ENCODE measurements at places on chromosomes 4 and X. TPM values are rescaled to one million over a fixed set of nuclear protein-coding genes. Genes with fewer than 3 reads are reported as not detected.

Gene NSUN7
- total RNA-seq, result not detected

Gene GPR78
- not detected for total RNA-seq

Gene CFAP99
- total RNA-seq, result not detected

Gene UGT2A1
- total RNA-seq, result not detected

Gene GC
- not detected for total RNA-seq

Gene MED28
- 18.5 TPM for total RNA-seq

Gene UGT8
- total RNA-seq, result 17.6 TPM

Gene RBMXL3
- total RNA-seq, result not detected

Gene GSX2
- total RNA-seq, result not detected

Gene BTC
- total RNA-seq, result 0.61 TPM

Gene INTS6L
- total RNA-seq, result 3.7 TPM

Gene GASK1B
- 44.9 TPM for total RNA-seq

Gene RIBC1
- total RNA-seq, result 1.1 TPM

Gene TNMD
- total RNA-seq, result not detected

Gene CHRNA9
- total RNA-seq, result not detected

Gene NLRP2B
- not detected for total RNA-seq

DNA sequence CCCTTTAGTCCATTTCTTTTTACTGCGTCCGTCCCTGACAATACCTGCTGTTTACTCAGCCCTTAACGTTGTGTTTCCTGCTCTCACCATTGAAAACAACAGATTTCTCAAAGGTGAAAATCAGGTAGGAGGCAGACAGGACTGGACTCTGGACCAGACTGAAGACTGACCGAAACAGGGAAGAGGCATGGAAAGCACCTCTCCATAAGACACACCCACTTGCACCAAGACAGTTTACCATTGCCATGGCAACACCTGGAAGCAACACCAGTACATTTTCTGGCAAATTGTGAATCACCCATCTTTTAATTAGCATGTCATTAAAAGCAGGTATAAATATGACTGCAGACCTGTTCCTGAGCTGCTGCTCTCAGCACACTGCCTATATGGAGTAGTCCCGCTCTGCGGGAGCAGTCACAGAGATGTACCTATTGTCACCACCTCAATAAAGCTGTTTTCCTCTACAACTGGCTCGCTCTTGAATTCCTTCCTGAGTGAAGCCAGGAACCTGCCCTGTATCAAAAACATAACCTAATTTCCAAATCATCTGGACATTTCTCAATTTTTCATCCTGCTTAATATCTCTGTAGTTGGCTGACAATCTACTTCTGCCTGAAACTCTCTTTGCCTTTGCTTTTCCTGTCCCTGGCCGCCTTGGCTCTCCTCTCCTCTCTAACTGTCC is 117.0 kb downstream of the RNF150 start:
- no peak for DNase-seq

GRCh38 chrX:49915361-49916222 is 6.8 kb upstream of the CLCN5 start:
- peak; percentile 29 for DNase-seq

- DNase-seq, result no peak
These were observed 529.4 kb upstream of the ATOH1 start for GRCh38 chr4:93299118-93299517.

- no peak for DNase-seq
These were observed 31.0 kb downstream of the PRPS1 start for GRCh38 chrX:107659286-107659685.

GRCh38 chr4:94507708-94508107 is 56.0 kb downstream of the PDLIM5 start:
- DNase-seq, result peak; percentile 71

- DNase-seq, result no peak
These were observed 125.0 kb downstream of the ARHGAP6 start for GRCh38 chrX:11540532-11541377.

DNA sequence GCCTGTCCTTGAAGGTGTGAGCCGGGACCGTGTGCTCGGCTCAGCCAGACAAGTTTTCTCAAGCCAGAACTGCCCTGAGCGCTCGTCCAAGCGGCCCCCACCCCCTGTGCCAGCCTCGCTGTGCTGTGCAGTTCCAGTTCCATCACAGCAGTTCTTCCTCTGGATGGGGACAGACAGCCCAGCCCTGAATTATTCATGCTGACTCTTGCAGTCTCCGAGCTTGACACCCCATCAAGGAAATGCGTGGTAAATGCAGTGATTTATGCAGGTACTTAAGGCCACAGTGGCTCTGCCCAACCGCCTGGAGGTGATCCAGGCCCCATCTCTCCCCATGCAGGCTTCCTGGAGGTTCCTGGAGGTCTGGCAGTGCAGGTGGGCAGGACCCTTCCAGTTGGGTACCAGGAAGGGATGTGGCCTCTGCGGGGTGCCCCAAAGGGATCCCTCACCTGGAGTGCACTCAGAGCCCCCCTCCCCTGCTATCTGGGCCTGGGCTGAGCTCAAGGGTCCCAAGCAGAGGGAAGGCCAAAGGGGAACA is 44.8 kb upstream of the HMX1 start:
- no peak for DNase-seq

DNA sequence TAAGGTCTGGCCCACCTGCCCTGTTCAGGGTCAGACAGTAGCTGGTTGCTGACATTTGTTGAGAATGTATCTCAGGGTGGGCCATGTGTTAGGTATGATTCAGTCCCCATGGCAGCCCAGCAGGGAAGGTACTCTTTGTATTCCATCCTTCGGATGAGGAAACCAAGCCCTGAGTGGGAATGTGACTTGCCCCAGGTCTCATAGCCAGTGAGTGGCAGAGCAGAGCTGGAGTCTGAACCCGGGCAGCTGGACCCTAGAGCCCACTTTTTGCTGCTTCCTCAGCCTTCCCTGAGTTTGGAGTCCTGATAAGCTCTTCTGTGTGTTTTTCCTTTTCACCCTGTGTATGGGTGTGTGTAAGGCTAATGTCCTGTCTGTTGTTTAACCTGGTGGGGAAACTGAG is 21.6 kb upstream of the UBA1 start:
- DNase-seq, result no peak

- no peak for DNase-seq
These were observed 64.5 kb upstream of the PDE5A start for GRCh38 chr4:119693126-119693525.

DNA sequence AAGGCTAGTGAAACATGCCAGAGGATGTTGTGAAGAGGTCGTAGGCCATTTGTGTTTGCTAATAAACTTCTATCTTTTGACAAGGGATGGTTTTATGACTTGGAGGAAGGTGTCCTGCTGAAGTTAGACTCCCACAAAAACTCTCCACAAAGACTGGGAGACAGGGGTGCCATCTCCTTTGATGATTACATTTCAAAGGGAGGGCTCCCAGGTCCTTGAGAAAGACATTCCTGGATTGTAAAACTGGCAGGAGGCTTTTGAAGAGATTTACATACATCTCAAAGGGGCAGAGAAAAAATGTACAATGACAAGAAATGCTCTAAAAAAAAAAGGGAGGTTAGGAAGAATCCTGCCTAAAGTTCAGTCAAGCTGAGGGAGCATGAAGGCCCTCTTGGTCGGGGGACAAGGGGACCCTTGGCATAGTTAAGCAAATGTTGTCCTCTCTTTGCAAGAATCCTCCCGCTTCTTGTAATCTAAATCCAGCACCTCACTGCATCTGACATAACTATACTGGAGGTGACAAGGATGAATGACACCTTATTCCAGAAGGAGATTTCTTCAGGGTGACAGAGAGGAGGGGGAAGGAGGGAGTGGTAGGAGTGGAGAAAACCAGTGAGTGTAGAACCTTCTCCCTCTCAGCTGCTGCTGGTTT is 41.1 kb upstream of the MGST2 start:
- no peak for DNase-seq

- DNase-seq, result no peak
These were observed 109.0 kb upstream of the AADAT start for GRCh38 chr4:170198747-170199146.

DNA sequence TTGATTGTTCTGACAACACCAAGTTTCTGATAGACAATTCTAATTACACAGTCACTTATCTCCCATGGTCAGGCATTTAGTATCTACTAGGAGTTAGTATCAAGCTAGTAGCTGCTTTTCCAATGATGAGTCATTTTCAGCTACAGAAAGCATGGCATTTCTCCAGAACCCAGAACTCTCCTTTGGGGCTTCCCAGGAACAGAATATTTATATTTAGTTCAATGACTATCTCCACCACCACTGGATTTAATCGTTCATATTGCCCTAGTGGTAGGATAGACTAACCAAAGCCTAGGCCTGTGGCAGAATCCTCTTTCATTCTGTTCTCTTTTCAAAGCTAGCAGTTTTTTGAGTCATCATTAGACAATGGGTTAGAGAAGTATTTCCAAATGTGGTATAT is 569.4 kb downstream of the GABRG1 start:
- no peak for DNase-seq

DNA sequence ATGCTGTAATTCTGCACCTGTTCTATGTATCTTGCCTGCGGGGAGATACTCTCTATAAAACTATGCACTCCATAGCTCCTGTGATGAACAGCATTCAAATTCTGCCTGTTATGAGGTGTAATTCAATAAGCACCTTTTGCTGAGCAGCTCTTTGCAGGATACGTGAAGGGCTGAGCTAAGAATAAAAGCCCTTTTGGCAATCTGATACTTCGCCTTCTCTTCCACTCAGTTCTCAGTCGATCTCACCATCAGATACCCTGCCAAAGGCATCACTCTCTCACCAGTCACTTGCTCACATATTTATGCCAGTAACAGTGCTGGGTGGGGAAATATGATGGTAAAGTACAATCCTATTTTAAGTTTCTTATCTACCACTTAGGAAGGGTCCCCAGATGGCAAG is 67.2 kb downstream of the RPS3A start:
- DNase-seq, result no peak

GRCh38 chrX:39815631-39816030 is 282.1 kb downstream of the BCOR start:
- no peak for DNase-seq

GRCh38 chrX:8849945-8850344 is 48.8 kb upstream of the FAM9A start:
- DNase-seq, result no peak

GRCh38 chr4:189436207-189436606 is 504.5 kb upstream of the FRG1 start:
- no peak for DNase-seq

GRCh38 chr4:53228036-53228435 is 137.8 kb downstream of the SCFD2 start:
- no peak for DNase-seq

DNA sequence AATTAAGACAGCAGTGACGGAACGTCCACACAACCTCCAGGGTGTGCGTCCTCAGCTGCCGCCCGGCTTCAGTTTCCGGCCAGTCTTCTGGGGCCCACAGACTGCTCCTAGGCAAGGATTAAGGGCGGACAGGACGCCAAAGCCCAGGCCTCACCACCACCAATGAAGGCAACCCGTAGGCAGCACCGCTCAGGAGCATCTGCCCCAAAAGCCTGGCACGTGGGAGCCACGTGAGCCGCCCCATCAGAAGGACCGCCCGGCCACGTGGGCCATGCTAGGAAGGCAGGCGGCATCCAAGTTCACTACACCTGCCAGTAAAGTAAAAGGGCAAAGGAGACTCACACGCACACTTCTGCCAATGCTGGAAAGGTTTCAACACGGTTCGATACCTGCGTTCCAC is 14.3 kb downstream of the FAM53A start:
- DNase-seq, result no peak

- DNase-seq, result peak; percentile 14
These were observed 57.4 kb downstream of the VEGFC start for GRCh38 chr4:176735300-176735699.

DNA sequence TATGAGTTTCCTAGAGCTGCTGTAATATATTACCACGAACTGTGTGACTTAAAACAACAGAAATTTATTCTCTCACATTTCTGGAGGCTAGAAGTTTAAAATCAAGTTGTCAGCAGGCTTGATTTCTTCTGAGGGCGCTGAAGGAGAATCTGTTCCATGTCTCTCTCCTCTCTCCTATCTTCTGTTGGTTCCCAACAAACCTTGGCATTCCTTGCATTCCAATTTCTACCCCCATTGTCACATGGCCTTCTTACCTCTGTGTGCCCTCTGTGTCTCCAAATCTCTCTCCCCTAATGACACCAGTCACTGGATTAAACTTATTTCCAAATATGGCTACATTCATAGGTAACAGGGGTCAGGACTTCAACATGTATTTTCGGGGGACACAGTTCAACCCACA is 672.7 kb downstream of the RPA4 start:
- DNase-seq, result no peak

DNA sequence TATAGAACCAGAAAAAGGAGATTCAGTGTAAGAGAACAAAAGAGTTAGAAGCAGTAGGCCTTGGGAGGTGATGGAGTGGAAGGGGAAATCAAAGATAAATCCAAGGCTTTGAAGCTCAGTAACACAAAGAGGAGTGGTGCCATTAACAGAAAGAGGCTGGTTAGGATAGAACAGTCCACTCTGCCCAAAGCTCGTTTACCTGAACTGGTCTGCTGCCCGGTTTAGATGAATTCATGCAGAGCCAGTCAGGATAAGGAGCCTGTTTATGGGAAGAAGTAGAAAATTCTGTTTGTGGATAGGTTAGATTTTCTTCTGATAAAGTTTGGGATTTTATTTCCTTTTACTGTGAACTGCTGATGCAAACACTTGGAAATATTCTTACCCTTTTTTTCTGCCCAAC is 80.6 kb downstream of the HMGB2 start:
- no peak for DNase-seq

DNA sequence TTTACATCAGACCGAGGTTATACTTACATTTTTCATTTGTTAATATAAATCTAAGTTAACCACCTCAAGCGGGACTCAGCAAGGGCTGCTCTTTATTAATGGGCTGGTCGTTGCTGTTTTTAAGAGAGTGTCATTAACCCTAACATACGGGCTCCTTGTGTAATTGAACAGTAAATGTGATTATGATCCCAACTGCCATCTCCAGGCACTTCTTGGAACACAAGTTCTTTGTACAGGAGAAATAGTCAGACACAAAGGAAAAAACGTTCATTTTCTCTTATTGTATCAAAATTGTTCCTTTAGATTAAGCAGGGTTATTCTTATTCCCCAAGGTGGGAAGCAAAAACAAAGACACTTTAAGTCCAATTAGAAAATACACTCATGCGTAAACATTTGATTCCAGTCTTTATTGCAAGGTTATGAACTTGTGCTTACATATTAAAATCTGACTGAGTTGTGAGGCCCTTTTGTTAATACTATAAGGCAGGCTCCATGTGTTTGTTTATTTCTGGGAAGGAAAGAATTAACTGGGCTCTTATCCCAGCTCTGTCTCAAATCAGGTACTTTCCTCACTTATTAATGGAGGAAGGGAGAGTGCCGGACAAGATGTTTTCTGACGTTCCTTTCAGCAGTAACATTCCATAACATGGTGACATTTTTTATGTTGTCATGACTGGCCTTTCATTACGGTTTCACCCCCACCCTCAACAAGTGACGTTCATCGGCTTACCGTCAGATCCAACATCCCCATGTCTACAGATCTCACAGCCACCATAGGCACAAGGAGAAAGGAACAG is 95.9 kb downstream of the RASL11B start:
- DNase-seq, result no peak
